Natural killer cell (primary cell): ENCODE measurements at places on chromosomes 5 and 9.

GRCh38 chr9:5384436-5384835 lies 44.8 kb upstream of the RLN1 start:
- DNase-seq: no peak

GRCh38 chr9:91515074-91515687 lies 91.5 kb upstream of the NFIL3 start:
- DNase-seq: no peak

- no peak for DNase-seq
Measured at GRCh38 chr5:113223831-113224604, 210.8 kb downstream of the TSSK1B start.

DNA sequence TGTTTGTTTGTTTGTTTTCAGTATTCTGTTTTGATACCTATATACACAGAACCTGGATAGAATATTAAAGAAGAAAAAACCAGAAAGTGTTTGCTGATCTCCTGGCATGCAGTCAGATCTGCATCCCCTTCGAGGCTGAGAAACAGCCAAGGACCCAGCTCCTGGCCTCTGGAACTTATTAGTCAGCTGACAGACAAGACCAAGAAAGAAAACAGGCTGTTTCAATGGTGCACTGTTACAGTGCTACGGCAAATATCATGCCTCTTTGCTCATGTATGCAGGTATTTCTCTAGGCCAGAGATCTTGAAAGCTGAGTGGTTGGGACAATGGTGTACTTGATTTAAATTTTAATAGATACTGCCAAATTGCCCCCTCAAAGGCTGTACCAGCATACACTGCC lies 95.0 kb downstream of the C5orf15 start:
- no peak for DNase-seq
